ENCODE measurements at places on chromosomes 4 and X.

- no peak for DNase-seq
Measured at GRCh38 chrX:101263766-101264165, 27.4 kb downstream of the TAF7L start.

GRCh38 chr4:103786593-103786992 is 66.8 kb upstream of the TACR3 start:
- no peak for DNase-seq

- no peak for DNase-seq
Measured at GRCh38 chrX:42096265-42096920, 173.0 kb upstream of the CASK start.

GRCh38 chr4:55592014-55592413 is at the start of gene PDCL2:
PDCL2 (minus strand) TSS chr4:55592245; CDS start chr4:55592109, 136 bp downstream.
- DNase-seq: no peak

DNA sequence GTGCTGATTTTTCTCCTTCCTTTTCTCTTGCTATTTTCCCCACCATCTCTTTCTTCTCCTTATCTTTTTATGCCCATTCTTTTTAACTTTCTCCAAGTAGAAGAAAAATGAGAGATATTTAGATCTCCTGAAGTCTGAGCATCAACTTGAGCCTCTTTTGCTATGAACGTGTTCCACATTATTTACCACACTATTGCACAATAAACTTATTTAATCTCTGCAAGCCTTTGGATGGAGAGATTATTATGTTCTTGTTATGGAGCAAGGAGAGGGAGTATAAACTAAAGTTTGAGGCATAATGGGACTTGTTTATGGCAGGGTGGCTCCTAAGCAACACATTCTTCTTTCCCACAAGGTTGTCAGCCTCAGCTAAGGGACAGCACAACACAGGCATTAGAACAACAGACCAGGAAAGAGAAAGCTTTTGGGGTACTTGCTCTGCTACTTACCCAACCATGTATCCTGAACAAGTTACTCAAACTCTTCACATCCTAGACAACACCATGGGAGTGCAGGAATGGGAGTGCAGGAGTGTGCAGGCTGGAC is 365.5 kb upstream of the BOD1L1 start:
- no peak for DNase-seq

DNA sequence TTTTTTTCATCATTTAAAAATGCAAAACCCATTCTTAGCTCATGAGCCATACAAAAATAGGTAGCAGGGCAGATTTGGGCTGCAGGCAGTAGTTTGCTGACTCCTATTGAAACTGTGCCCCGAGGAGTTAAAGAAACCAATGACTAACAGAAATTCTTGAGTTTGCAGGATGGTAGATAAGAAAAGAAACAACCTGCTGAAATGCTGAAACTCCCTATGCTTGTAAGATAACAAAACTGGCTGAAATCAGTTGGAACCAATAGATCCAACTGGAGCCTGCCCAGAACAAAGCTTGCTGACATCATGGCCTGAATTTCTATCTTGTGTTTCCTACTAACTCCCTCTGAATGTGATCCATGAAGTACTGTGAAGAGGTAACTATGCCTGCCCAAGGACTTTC is 68.6 kb downstream of the ANOS1 start:
- DNase-seq: no peak

DNA sequence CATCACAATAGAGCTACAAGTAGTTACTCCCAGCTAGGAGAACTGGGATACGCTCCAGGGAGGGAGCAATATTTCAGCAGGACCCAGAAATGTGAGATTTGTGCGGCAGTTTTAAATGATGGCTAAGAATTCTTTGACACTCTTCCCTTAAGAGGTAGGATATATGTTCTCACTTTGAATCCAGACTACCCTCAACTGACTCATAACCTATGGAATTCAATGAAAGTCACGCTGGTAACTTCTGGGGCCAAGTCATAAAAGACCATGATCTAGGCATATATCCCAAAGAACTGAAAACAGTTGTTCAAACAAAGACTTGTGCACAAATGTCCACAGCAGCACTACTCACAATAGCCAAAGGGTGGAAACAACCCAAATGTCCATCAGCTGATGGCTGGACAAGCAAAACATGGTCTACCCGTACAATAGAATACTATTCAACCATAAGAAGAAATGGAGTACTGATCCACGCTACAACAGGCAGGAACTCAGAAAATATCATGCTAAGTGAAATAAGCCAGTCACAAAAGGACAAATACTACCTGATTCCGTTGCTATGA is 10.5 kb downstream of the CD99L2 start:
- no peak for DNase-seq

GRCh38 chrX:132207996-132208395 is 11.3 kb downstream of the RAP2C start:
- DNase-seq: no peak

- DNase-seq: no peak
Measured at GRCh38 chr4:26176598-26177149, 144.1 kb upstream of the RBPJ start.

GRCh38 chr4:4856071-4857000 is 3.1 kb upstream of the MSX1 start:
- DNase-seq: no peak

DNA sequence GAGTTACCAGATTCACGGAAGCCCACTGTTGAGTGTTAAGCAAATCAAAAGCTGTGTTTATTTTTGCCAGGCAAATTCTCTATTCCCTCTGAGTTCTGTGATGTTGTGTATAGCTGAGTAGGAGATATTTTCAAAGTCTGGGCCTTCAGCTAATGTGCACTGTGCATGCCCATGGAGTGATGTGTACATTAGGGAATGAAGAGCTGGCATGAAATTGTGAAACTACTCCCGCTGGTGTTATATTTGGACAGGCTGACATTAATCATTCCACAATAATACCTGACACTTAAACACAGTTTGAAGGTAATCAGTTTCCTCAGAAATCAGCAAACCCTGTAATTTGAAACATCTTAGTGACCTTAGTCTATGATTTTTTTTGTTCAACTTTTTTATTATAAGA is 88.1 kb upstream of the MBNL3 start:
- DNase-seq: no peak

- no peak for DNase-seq
Measured at GRCh38 chr4:159267869-159268285, 165.0 kb downstream of the RAPGEF2 start.

- DNase-seq: no peak
Measured at GRCh38 chrX:155215443-155216178, 649 bp upstream of the VBP1 start.

- DNase-seq: no peak
Measured at GRCh38 chrX:119273420-119274192, 37.5 kb downstream of the PGRMC1 start.

GRCh38 chr4:142818476-142818875 is 27.6 kb downstream of the INPP4B start:
- no peak for DNase-seq

GRCh38 chr4:178633263-178633662 is 1191.0 kb upstream of the AGA start:
- DNase-seq: no peak

DNA sequence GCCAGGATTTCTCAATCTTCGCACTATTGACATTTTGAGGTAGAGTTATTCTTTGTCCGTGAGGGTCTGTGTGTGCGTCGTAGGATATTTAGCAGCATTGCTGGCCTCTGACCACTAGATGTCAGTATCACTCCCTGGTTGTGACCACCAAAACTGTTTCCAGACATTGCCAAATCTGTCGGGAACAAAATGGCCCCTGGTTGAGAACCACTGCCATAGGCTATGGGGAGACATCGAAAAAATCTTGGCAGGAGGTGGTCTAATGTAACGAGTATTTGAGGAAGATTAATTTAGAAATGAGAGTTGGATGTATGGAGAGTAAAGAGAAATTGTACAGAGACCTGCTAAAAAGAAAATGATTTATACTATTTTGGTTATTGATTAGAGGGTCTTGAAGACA is 108.4 kb downstream of the DOCK11 start:
- no peak for DNase-seq

DNA sequence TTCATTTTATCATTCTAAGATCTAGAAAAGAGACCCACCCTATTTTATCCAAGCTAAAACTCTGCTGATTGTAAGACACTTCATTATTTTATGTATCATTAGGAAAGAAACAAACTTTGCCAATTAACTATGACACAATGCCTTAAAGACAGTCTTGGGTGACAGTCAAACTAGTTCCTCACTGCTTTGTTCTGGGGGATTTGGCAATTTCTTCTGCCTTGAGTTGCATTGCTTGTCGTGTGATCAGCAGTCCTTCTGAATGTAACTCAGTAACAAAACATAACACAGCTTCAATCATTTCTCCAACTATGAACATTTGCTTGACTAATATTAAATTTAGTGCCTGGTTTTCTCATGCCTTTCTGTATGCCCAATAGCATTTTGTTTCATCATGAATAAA is 577.9 kb upstream of the DIPK2B start:
- no peak for DNase-seq

GRCh38 chrX:19715711-19716638 is 171.4 kb downstream of the SH3KBP1 start:
- DNase-seq: no peak

DNA sequence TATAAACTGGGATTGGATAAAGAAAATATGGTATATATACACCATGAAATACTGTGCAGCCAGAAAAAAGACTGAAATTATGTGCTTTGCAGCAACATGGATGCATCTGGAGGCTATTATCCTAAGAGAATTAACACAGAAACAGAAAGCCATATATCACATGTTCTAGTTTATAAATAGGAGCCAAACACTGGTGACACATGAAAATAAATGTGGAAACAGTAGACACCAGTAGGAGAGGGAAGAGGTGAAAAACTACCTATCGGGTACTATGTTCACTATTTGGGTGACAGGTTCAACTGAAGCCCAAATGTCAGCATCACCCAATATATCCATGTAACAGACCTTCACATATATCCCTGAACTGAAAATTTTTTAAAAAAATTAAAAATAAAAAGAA is 725.1 kb downstream of the C4orf33 start:
- no peak for DNase-seq

GRCh38 chr4:80154545-80154933 is 42.8 kb upstream of the PRDM8 start:
- DNase-seq: peak; percentile 11

DNA sequence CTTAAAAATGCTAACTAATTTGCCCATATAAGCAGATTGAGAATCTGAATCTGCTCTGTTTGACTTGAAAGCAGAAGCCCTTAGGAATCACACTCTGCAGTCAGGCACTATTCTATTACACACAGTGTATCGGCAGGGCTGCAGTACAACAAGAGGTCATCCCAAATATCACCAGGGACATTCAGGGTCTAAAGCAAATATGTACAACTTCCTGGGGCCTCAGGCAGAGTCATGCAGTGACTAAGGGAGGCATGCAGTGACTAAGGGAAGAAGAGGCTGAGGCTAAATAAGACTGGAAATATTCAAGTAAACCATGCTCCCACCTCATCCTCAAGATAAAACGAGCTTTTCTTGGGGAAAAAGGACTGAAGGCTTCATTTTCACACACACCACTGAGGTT is 20.9 kb downstream of the MAPK10 start:
- DNase-seq: no peak

DNA sequence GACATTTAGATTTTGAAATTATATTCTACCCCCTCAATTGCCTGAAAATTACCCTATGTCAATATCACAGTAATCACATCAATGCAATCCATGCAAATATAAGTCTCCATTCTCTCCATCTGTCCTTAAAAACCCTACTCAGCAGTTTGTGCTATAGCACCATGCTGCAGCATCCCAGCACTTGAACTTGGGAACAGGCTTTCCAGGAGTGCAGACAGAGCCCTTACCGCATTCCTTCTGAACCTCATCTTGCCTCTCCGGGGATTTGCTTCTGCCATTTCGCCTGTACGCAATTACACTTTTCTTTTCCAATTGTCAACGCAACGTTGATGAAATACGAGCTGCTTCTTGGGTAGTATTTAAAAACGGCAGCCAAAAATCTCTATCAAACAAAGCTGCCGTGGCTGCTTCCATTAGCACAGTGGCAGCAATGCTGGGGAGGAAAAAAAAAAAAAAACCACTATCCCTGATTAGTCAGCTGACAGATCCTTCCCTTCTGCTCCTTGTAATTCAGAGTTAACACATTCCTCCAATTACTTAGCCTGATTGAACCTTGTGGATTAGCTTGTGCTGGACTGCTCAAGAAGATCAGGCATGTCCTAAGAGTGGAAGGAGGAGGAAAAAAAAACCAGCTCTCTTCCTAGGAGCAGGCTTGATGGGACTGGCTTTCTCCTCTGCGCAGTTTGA is 65.6 kb downstream of the MCF2 start:
- DNase-seq: peak; percentile 10

- no peak for DNase-seq
Measured at GRCh38 chr4:28378109-28378830, 1517.6 kb downstream of the STIM2 start.

DNA sequence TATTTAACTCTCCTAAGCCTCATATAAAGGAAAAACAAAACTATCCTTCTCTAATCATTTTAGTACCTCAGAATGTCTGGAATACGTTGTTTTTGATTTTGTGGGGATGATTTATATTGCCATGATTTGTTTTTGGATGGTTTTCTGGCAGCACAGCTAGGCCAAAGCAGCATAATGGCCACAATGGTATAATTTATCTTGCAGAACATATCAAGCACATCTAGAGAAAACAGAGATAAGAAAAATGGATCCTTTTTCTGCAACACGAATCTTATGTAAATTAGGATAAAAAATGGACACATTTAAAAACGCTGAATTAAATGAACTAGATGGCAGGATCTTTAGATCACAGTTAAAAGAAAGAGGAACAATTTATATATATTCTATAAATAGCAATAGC is 269.9 kb upstream of the FAT4 start:
- DNase-seq: no peak

DNA sequence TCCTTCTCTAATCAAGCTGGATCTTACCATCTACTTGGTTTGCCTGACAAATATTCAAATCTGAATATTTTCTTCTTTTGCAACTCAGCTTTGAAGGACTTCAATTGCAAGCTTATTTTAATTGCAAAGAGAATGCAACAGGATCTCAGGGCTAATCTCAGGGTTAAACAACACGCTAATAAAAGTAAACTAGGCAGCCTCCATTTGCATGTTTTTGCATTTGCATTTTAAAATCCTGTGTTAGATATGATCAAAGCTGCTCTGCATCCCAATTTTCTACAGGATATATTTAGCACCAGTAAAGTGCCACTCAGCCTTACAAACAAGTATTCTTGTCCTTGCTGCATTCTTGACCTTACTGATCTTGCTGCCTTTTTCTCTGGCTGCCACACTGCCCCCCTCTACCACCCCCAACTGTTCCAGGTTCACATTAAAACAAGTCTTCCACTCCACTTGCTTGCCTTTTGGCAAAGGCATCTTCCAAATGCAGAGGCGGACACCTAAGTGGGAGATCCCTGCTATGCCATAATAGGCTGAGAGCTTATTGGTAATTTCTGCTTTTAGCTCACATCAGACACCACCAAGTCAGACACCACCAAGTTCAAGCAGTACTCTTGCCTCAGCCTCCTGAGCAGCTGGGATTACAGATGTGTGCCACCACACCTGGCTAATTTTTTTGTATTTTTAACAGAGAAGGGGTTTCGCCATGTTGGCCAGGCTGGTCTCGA is 48.1 kb downstream of the GPRIN3 start:
- no peak for DNase-seq

GRCh38 chrX:24242649-24243175 is 71.2 kb downstream of the SUPT20HL2 start:
- no peak for DNase-seq

- no peak for DNase-seq
Measured at GRCh38 chr4:21304540-21304887, 604.3 kb downstream of the PACRGL start.
